ENCODE measurements at places on chromosomes 2 and 18.

DNA sequence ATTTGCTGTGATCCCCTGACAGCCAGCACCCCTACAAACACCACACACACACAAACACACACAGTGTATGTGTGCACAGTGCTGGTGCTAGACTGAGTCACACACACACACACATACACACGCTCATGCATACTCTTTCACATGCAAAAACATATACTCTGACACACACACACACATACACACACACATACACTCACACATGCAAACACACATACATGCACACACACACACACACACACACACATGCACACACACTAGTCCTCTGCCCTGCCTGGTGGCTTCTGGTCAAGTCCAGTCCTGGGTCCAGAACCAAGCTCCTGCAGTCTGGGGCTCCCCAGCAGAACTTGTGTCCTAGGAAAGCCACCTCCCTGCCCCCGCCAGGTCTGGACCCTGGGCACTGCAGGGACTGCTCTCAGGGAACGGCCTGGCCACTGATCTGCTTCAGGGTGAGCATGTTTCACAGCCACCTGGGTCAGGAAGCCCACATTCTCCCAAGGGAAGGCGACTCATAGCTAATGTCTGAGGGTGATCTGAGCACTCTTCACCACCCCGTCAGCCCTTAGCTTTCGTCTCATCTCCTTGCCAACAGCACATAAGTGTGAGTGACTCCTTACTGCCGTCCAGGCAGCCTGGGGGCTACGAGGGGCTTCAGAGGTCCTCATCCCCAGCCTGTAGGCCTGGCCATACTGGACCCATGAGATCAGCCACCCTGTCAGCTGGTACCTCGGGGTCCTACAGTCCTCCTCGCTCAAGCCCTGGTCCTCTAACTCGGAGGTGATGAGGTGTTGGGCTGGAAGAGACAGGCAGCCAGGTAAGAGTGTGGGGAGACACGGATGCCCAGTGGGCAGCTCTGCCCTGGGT lies 88.1 kb downstream of the MCFD2 start:
- DNase-seq: no peak

GRCh38 chr2:42342795-42343241 lies 18.2 kb downstream of the COX7A2L start:
- DNase-seq: no peak

- DNase-seq: no peak
These were observed 3.2 kb upstream of the AGXT start for GRCh38 chr2:240865391-240865790.

DNA sequence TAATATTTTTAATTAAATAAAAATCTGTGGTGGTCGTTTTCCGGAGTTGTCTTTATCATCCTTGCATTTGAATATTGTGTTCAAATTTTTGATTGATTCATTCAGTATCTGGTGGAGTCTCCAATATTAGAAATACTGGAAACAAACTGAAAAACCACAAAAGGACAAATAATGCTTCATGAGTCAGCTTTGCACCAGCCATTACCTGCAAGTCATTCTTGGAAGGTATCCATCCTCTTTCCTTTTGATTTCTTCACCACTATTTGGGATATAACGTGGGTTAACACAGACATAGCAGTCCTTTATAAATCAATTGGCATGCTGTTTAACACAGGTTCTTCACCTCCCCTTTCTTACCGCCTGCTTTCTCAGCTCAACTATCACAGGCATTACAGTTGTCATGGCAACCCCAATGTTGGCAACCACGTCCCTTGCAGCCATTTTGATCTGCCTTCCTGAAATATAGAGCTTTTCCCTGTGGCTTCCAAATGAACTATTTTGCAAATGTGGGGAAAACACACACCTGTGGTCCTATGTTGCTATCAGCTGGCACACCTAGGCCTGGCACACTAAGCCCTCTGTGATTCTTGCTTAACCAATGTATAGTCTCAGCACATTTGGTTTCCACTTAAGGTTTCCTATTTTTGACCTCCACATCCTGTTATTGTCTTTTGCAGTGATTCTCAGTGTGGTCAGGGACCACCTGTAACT lies 6.5 kb downstream of the CTLA4 start:
- DNase-seq: no peak
